ENCODE measurements at places on chromosomes 13 and 19.

- DNase-seq: no peak
Measured at GRCh38 chr19:56131651-56132050, 9.4 kb upstream of the ZNF444 start.

- DNase-seq: no peak
Measured at GRCh38 chr19:46972311-46972710, 47.3 kb upstream of the NPAS1 start.

- DNase-seq: peak; percentile 28
Measured at GRCh38 chr19:10143681-10144080, 24.0 kb upstream of the EIF3G start.

- DNase-seq: no peak
Measured at GRCh38 chr13:26952551-26953143, 192.1 kb upstream of the GPR12 start.

- no peak for DNase-seq
Measured at GRCh38 chr13:23636360-23636759, 66.1 kb downstream of the TNFRSF19 start.

GRCh38 chr19:30065680-30066606, 123.9 kb downstream of the URI1 start:
- no peak for DNase-seq

- DNase-seq: no peak
Measured at GRCh38 chr13:74868049-74868448, 613.9 kb downstream of the TBC1D4 start.

- no peak for DNase-seq
Measured at GRCh38 chr13:32666990-32667571, 80.8 kb downstream of the PDS5B start.

- DNase-seq: no peak
Measured at GRCh38 chr19:16598848-16599247, 26.6 kb upstream of the SLC35E1 start.

DNA sequence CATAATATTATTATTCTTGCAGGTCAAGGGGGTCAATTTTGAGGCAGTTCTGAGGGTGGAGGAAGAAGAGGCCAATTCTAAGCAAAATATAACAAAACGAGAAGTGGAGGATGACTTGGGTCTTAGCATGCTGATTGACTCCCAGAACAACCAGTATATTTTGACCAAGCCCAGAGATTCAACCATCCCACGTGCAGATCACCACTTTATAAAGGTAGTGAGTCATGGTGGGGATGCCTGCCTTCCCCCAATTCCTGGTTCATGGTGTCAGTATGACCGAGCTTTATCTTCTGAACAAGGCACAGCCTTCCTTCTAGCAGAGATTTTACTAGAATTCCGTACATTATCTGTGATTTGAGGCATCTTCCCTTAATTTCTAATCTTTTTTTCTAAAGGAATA, 9.4 kb upstream of the DCUN1D2 start:
- no peak for DNase-seq

DNA sequence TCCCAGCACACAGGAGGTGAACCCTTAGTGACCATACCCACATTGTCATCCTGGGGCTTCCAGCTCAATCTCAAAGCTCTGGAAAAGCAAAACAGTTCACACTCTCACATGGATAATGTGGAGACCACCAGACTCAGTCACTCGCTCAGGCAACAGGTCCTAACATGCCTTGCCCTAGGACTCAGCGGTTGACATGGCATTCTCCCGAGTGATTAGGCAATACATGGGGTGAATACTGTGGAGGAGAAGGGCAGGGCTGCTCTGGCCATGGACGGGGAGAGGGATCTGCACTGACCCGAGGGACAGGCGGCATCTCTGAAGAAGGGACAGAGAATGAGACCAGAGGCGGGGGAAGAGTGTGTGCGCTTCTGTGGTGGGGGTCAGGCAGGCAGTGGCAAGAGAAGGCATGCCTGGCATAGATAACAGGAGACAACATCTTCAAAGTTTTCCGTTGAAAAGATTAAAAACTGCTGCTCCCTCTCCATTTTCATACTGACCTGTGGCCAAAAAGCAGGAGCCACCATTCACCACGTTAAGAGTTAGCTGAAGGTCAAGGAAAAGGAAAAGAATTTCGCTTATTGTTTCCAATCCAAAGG, 44.5 kb upstream of the EPHX3 start:
- no peak for DNase-seq

DNA sequence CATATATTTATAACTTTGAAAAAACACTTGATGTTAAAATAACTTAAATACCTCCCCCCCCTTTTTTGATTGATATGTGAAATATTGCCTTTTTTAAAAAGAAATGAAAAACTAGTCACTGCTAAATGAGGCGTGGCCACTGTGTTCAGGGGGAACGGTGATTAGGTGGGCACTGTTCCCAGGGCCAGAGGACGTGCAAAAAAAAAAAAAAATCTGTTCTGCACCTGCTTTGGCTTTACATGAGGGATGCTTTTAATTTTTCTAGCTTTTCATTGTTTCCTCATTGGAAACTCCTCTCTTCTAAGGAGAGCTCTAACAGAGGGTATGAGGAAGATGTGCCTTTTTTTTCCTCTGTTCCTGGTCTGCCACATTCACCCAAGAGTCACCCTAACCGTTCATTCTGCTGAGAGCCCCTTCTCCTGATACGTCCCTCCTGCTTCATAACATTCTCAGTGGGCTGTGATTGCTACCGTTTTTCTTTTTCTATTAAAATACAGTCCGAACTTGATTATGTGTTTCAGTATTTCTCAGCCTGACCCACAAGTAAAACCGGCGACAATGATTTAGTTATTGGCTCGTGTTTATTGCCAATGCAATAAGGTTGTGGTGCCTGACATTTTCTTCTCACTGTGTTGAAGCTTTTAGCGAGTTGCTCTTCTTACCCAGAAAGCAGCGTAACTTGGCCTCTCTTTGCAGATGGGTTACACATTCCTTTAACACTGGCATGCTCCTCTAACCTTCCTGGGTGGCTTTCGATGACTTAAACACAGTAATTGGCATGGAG, 64.8 kb upstream of the ZNF536 start:
- DNase-seq: no peak

Data from CD4-positive, alpha-beta T cell treated with Interleukin-6 for 4 hours (primary cell).